ENCODE measurements at places on chromosomes 2 and 18. TPM values are rescaled to one million over a fixed set of nuclear protein-coding genes. Genes with fewer than 3 reads are reported as not detected.

GRCh38 chr2:142872882-142873724 is 4.4 kb upstream of the KYNU start:
- no peak for DNase-seq

GRCh38 chr2:238554468-238555315 is 128.0 kb downstream of the ASB1 start:
- no peak for DNase-seq

GRCh38 chr2:227198866-227199265 is 34.4 kb downstream of the COL4A3 start:
- DNase-seq = no peak

DNA sequence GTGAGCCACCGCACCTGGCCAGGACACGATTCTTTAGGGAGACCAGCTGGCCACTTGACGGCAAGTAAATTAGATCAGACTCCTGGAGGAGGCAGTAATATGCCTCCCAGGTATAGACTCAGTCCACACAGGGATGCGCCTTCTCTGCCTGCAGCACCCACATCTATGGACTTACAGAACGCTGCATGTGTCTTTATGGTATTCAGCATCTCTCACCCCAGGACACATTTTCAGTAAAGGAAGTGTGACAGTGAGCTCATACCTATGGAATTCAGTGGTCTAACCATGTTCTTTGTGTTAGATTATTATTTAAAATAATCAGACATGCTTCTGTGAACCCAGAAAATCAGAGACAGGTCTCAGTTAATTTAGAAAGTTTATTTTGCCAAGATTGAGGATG is 5.9 kb upstream of the NARS1 start:
- no peak for DNase-seq

GRCh38 chr2:19774805-19775176 is 127.0 kb downstream of the TTC32 start:
- peak; percentile 56 for DNase-seq

GRCh38 chr2:33022989-33023727 is 76.4 kb downstream of the LTBP1 start:
- DNase-seq = no peak

- DNase-seq = peak; percentile 97
Observed at GRCh38 chr18:51275712-51276476, 78.4 kb upstream of the MEX3C start.

DNA sequence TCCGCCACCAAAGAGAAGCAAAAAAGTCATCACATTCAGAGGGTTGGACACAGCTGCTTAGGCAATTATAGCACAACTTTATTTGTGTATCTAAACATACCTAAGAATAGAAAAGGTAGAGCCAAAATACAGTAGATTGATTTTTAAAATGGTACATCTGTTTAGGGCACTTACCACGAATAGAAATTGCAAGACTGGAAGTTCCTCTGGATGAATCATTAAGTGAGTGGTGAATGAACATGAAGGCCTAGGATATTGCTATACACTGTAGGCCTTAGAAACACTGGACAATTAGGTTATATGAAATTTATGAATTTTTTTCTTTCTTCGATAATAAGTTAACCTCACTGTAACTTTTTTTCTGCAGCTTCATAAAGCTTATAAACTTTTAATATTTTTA is 687.0 kb downstream of the BCL11A start:
- DNase-seq = no peak

DNA sequence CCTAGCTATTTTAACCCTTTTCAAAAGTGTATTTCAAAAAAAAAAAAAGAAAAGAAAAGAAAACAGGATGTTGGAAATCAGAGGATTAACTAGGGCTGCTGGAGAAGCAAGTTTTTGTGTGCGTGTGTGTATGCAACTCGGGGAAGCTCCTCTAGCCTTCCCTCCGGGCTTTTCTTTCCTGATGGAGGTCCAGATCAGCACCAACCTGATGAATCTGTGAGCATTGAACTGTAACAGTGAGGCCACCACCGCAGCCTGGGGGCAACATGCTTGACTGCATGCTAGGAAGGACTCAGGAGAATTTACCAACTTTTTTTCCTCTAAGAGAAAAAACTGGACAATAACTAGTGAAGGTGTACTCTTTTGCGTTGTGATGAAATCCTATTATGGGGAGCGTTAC is 2.3 kb downstream of the OBSL1 start:
- no peak for DNase-seq

GRCh38 chr2:76197428-76197827 is 486.7 kb upstream of the GCFC2 start:
- DNase-seq = no peak

DNA sequence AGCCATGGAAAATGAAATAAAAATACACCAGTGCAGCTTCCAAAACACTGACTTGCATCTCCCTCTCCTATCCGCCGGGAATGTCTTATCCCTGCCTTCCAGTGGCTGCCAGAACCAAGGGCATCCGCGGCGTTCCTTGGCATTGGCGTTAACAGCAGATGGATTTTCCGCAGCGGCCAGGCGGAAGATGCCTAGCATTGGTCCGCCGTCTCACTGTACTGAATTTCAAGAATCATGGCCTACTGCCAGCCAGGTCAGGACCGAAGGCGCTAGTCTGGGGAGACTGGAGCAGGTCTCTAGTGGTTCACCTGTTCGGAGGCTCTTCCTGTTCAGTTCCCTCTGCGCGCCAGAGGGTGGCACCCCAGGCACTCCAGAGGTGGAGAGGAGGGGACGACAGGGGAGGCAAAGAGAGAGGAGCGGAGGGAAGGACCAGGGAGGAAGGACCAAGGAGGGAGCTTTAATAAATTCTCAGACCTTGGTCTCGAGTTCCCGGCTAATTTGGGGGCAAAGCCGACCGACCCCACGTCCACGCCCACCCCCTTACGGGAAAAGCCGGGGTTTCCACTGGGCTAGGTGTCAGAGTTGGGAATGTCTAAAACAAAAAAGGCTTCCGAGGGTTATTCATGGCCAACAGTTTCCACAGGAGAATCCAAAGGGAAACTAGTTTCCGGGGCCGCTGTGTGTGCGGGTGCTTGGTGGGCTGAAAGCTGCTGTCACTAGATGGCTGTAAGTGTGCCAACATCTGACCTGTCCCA is 3.7 kb upstream of the BCL2L11 start:
- DNase-seq = peak; percentile 88

- DNase-seq = peak; percentile 94
Observed at GRCh38 chr2:174764280-174765255, at the start of gene CHRNA1. CHRNA1 (minus strand) TSS chr2:174764472; CDS start chr2:174764394, 78 bp downstream.

DNA sequence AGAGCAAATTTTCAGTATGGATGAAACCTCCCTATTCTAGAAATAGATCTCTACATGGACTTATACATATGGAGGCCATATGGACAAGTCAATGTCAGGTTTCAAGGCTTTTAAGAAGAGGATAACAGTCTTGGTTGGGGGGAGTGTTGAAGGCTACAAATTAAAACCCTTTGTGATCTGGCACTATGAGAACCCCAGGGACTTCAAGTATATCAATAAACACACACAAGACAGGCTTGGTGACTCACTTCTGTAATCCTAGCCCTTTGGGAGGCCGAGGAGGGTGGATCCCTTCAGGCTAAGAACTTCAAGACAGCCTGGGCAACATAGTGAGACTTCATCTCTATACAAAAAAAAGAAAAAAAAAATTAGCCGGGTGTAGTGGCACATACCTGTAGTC is 127.2 kb upstream of the SP5 start:
- no peak for DNase-seq

DNA sequence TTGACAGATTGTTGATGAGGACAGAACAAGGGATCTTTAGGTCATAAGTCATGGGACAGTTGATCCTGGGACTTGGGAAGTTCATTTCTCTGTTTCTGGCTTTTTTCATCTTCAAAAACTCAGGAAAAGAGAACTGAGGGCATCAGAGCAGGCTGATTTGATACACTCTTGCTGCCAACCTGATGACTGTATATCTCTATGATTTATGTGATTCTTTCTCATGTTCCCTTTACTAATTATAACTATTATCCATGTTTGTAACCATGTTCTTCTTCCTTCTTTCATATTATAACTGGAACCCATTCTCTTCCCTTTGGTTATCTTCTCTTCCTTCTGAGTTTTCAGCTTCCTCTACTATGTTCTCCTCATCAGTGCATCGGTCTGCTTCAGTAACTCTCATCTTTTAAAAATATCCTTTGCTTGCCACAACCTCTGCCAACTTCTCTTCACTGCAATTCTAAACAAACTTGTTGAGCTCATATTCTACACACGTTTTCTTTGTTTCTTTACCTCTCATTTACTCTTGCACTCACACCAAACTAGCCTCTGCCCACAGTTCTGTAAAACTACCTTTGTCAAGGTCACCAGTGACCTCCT is 13.5 kb downstream of the RASGRP3 start:
- DNase-seq = no peak

DNA sequence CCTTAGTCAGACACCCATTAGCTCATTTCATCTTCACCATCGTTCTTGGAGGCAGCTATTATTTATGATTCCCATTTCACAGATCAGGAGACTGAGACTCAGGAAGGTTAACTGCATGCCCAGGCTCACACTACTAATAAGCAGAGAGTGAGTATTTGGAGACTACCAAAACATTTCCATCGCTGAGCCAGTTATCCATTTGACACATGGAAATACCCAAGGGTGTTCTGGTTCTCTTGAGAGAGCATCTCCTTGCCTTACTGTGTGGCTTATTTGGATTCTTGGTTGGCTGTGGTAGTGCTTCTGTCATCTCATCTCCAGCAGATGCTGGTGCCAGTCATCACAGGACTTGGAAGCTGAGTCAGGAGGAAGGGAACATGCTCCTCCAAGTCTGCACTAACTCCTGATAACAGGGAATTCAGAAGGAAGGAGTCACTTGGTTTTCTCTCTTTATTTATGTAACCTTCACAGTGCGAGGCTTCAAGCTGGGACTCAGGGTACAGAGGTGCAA is 55.2 kb downstream of the RASGRP3 start:
- DNase-seq = peak; percentile 29

GRCh38 chr2:28129955-28130695 is 239.6 kb downstream of the BABAM2 start:
- DNase-seq = no peak

- no peak for DNase-seq
Observed at GRCh38 chr2:24577481-24577880, 86.4 kb downstream of the NCOA1 start.

- no peak for DNase-seq
Observed at GRCh38 chr2:108536133-108536780, 2.0 kb downstream of the LIMS1 start.

DNA sequence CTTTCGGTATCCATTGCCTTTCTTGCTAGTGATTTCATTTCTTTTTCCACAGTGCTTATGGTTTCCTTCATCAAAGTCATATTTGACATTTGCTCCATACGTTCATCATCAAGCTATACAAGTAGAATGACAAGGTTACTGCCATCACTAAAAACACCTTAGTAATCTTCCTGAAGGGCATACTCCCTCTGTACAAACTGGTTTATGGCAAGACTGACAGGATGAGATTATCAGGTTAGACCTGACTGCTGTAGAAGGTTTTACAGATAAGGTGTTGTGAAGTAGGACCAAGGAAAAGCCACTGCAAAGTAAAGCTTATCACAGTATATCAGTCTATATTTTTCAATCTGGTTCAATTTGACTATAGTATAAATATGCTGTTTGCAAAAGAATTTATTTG is 37.5 kb upstream of the C2orf15 start:
- DNase-seq = no peak

CRYGA gene
- total RNA-seq = not detected

MAP3K19 gene
- total RNA-seq = 0.21 TPM

THSD7B gene
- 9.8 TPM for total RNA-seq

SERPINB10 gene
- total RNA-seq = 7.0 TPM

UGT1A5 gene
- 0.51 TPM for total RNA-seq

Measured in tongue (tissue), 3 donors.